ENCODE measurements at places on chromosomes 5 and 9. TPM values are rescaled to one million over a fixed set of nuclear protein-coding genes. Genes with fewer than 3 reads are reported as not detected.

Gene LHX6
- polyA plus RNA-seq: 4.5 TPM

- no peak for DNase-seq
Observed at GRCh38 chr9:126152622-126153362, 173.8 kb upstream of the MVB12B start.

Gene PKD2L2
- 0.31 TPM for polyA plus RNA-seq

GRCh38 chr5:72021651-72022357 lies 85.5 kb upstream of the MAP1B start:
- DNase-seq: no peak

GRCh38 chr5:59685191-59685530 lies 208.4 kb downstream of the PDE4D start:
- DNase-seq: no peak

DNA sequence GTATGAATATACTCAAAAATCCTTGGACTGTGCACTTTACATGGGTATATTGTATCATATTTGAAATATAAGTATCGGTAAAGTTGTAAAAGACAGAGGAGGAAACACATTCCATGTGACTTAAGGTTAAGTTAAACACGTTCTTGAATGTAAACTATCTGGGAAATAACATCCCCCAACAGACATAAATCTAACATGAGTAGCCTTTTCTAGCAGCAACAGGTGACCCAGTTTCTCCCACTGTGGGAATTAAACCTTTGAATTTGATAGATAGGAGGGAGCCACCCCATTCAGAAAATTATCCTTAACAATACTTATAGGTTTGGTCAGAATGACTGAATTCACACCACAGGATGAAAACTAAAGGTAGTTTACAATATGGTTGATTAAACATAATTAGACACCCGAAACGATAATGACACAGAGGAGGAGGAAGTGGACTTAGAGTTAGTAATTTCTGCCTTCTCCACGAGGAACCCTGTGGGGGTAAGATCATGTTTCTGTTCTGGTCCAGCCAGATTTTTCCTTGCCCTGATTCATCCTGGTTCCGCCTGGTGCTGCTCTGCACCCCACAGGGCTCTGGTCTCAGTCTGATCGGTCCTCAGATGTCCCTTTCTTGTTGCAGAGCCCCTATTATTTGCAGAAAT lies 84.6 kb upstream of the DNAH5 start:
- DNase-seq: no peak

DNA sequence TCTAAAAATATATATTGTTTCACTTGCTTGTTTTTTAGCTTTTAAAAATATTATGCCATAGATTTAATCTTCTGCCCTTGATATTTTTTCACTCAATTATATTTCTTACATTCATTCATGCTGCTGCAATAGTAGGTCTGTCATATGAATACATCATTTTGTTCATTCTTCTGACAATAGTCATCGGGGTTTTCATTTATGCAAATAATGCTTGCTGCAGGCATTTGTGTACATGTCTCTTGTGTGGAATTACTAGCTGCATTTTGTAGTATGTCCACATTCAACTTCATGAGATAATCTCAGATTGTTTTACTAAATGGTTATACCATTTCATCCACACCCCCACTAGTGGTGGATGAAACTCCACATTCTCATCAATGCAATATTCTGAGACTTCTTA lies 5.3 kb upstream of the PLPP1 start:
- DNase-seq: no peak

GRCh38 chr9:31536471-31536870 lies 848.0 kb upstream of the ACO1 start:
- no peak for DNase-seq

- no peak for DNase-seq
Observed at GRCh38 chr9:133705576-133705975, 32.6 kb downstream of the SARDH start.
